ENCODE measurements at places on chromosomes 4 and X.

DNA sequence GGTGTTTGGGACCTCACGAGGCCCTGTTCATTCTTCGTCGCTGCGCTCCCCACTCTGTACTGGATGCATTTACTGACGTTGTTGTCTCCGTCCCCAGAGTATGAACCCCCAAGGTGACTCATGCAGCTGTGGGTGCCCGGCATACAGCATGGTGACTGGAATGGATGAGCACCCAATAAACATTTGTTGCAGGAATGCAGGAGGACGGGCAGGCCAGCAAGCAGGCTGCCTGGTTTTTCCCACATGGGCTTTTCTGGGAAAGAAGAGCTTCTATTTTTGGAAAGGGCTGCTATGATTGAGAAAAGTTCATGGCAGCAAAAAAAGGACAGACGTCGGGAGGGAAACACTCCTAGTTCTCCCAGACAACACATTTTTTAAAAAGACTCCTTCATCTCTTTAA lies 893 bp upstream of the SOD3 start:
- DNase-seq: no peak

DNA sequence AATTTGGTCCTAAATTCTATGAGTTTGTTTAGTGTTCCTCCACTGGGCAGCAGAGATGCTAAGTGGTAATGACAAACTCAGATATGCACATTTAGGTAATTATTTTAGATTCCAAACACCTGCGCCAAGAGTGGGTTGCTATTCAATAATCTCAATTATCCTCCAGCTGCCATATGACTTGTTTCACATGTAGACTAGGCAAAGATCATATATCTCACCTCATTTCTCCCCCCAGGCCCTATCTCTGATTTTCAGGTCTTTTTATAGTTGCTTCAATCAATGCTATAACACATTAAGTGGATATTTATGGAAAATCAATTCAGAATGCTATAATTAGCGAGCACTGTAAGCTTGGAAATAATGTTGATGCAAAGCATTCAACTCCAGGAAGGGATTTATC lies 217.6 kb downstream of the KCTD8 start:
- no peak for DNase-seq

- no peak for DNase-seq
Observed at GRCh38 chr4:123632693-123633030, 236.1 kb downstream of the SPRY1 start.

- no peak for DNase-seq
Observed at GRCh38 chrX:130933358-130933757, 30.3 kb upstream of the ENOX2 start.

DNA sequence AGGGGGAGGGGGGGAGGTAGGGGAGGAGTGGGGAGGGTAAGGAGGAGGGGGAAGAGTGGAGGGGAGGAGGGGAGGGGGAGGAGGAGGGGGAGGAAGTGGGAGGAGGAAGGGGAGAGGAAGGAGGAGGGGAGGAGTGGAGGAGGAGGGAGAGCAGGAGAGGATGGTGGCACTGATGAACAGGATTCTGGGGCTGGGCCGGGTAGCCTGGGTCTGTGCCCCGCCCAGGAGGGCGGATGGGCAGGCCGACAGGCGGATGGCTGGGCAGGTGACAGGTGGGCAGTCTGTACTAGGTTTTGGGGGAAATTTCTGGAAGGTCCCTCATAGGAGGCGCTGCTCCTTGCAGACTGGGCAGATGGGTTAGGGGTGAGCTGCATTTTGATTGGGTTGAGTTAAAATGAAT lies 66.0 kb upstream of the ADRA2C start:
- DNase-seq: no peak
